Ammon's horn (tissue), 1 donor: ENCODE measurements at places on chromosomes 3 and 15.
A peak's percentile ranks its signal among the peaks of the same experiment; 100 is the strongest.

- DNase-seq: no peak
Observed at GRCh38 chr3:133849346-133849745, 43.7 kb downstream of the SRPRB start.

GRCh38 chr15:67593562-67593961 is 51.1 kb downstream of the MAP2K5 start:
- DNase-seq: no peak

- peak; percentile 77 for DNase-seq
Observed at GRCh38 chr3:140568842-140569520, 108.9 kb upstream of the TRIM42 start.

DNA sequence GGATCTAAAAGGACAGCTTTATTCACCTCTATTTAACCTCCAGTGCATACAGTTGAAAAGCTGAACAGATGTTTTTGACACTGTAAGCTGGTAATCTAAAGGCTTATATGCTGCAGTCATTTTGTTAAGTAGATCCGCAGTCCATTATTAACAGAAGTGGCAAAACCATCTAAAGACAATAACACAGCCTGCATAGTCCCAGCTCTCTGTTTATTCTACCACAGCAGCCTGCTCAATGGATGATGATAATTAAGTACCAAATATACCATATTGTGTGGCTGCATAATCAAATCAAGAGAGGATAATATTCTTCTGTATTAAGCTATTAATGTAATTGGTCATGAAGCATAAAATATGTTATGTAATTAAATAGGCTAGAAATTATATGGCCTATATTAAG is 207.1 kb downstream of the MEIS2 start:
- no peak for DNase-seq

DNA sequence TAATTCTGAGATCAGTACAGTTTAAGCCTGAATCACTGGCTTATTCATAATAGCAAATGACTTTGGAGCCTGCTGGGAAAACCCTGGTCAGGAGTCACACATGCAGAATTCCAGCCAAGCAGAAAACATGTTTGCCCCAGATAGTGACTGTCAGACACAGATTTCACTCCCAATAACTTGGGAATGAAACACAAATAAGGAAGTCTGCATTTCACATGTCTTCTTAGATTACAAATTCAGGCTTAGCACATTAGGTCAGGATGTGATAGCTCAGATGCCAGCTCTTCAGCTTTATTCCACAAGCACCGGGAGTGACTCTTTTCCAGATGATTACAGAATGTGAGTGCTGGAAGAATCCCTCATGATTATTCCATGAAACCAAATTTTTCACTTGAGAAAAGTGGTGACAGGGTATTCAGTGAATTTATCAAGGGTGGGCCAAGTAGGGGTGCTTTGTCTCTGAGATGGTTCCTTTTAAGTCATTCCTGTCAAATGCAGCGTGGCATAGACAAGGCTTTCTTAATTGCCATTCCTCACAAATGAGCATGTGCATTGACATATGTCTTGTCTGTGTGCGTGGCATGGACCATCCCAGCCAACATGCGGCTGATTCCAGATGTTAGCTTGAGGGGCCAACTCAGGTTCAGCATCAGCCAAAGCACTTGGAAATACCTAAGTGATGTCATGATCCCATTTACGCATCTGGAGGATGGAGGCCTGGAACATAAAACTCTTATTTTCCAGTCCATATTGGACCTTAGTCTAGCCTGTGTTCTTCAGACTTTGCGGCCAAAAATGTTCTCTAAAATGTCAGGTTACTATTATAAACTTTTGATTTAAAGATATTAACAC is 191.0 kb downstream of the EPHB1 start:
- DNase-seq: no peak

GRCh38 chr3:168029705-168030104 is 66.0 kb downstream of the GOLIM4 start:
- DNase-seq: no peak

- no peak for DNase-seq
Observed at GRCh38 chr3:33075995-33076394, 21.0 kb downstream of the GLB1 start.

DNA sequence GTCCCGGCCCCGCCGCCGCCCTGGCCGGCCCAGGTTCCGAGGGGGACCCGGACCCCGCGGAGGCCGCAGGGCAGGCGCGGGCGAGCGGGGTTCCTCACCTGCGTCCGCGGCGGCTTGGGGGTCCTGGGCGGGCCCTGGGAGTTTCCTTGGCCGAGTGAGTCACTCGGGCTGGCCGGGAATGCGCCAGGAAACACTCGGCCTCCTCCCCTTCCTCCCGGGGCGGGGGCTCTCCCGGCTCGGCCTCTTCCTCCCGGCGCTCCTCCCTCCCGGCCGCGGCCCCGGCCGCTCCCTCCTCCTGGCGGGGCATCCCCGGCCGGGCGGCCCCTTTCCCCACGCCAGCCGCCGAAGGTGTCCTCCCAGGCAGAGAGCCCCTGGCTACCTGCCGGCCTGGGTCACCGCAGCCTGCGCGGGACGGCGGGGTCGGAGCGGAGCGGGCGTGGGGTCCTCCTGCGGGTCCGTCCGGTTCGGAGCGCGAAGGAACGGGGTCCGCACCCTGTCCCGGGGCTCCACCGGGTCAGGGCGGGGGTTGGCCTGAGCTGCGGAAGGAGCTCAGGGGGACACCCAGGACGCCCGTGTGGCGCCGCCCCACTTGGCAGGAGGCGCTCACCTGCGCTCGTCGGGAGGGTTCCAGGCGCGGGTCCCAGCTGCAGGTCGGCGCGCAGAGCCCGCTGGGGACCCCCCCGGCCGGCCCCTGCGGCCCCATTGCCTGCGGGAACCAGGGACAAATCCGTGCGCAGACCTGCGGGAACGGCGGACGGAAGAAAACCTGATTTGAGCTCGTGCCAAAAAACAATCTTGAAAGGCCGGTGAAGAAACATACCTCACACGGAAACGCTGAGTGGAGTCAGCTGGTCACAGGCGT is at the start of gene CYFIP1:
TSS of gene CYFIP1 (minus strand) at position 180 of the 862 bp plus-strand sequence. CDS start 33,083 bp downstream, outside the sequence.
- DNase-seq: peak; percentile 69

GRCh38 chr3:197226179-197226578 is 72.2 kb downstream of the DLG1 start:
- no peak for DNase-seq

DNA sequence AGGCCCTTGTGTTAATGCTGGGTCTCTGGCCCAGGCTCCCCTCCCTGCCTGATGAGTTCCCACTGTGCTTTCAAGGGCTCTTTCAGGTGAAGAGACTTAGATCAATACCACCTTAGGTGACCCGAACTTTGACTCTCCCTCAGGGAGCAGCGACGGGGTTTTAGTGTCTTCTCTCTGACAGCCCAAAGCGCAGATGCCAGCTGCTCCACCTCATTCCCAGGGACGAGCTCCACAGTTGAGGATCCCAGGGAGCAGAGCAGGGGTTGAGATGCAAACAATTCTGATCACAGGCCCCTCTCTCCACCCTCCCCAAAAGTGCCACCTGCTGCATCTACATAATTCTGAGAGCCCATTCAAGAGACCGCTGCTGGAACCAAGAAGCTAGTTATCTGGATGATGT is 265.1 kb downstream of the TJP1 start:
- DNase-seq: no peak

DNA sequence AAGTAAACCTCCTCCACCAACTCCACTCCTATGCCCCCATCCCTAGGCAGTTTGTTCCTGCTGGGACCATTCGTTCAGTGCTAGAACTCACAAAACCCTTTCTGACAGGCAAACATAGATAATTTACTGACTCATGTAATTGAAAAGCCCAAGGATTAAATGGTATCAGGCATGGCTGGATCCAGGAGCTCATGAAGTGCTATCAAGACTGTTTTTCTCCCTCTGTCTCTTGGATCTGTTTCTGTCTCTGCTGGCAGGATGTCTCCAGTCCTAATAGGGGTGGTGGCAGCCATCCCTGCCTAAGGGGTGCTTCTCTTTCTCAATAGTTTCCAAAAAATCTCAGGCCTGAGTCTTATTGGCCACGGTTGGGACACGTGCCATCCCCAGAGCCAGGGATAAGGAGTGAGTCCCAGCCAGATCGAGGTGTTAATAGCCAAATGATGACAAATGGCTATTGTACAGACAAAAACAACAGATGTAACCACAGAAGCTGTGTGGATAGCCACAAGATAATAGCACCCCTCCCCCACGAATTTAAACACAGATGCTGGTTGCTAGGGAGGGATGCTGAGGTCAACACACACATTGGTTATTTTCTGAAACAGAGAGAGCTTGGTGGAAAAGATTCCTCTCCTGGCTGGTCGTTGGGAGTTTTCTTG is 168.6 kb downstream of the SHQ1 start:
- peak; percentile 63 for DNase-seq
